ENCODE measurements at places on chromosomes 11 and 22.

DNA sequence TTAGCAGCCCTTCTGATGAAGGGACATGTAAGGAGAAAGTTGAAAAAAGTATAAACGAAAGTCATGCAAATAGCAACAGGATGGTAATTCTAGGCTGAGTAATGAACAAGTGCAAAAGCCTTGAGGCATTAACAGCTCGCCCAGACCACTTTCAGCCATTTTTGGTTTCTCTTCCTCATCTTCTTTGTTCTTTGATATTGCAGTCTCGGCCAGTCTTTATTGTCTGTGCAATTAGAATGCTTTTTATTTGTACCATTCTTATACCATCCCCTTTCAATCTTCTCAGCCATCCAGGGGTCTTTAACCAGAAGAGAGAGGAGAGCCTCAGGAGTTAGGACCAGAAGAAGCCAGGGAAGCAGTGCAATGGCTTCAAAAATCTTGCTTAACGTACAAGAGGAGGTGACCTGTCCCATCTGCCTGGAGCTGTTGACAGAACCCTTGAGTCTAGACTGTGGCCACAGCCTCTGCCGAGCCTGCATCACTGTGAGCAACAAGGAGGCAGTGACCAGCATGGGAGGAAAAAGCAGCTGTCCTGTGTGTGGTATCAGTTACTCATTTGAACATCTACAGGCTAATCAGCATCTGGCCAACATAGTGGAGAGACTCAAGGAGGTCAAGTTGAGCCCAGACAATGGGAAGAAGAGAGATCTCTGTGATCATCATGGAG is 7.3 kb downstream of the TRIM34 start:
- no peak for DNase-seq

DNA sequence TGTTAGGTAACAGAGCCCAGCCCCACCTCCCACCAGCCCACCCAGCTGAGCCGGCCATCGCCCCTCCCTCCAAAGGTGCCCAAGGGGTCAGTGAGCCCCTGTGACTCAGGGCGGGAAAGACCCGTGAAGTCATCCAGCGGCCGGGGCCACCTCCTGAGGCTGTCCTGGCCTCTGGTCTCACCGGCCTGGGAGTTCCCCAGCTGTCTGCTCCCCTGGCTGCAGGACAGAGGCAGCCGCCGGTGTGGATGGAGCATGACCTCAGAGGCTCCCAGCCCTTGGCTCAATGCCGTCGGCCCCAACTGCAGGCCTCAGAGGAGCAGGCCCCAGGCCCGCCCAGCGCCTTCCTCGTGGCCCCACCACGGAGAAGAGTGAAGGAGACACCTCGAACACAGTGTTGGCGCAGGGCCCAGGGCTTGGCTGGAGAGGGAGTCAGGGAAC is 28.7 kb downstream of the RPL3 start:
- DNase-seq: no peak

GRCh38 chr11:72406540-72407527 is 27.5 kb downstream of the CLPB start:
- DNase-seq: no peak

- DNase-seq: no peak
These were observed 123.8 kb downstream of the MICAL2 start for GRCh38 chr11:12234221-12234620.

DNA sequence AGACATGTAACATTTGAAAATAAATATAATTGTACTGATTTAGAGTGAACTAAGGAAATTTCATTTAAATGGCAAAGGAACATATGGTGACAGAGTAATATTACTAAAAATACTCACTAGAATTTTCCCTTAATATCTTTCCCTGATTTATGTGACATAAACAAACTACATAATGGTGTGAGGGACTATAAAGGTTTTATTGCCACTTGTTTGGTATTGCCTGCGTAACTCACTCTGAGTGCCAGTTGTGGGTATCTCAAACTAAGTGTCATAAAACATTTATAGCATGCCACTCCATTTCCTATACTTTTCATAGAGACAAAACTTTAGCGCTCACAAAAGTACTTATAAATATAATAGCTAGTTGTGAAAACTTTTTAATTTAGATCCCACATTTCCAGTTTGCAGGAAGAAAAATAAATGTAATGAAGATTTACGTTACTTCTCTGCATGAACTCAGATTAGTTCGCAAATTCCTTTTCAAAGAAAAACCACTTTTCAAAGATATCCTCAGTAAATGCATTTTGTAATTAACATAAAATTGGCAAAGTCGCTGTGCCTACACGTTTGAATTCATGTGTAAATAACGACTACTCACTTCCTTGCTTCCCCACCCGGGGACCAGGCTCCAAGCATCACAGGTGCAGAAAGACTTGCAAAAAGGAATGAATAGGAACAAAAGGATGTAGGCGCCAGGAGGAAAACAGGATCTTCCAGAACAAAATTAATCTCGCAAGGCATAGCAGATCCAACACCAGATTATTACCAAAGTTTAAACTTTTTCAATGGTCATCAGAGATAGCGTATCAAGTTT is 1.6 kb upstream of the QSER1 start:
- DNase-seq: no peak

DNA sequence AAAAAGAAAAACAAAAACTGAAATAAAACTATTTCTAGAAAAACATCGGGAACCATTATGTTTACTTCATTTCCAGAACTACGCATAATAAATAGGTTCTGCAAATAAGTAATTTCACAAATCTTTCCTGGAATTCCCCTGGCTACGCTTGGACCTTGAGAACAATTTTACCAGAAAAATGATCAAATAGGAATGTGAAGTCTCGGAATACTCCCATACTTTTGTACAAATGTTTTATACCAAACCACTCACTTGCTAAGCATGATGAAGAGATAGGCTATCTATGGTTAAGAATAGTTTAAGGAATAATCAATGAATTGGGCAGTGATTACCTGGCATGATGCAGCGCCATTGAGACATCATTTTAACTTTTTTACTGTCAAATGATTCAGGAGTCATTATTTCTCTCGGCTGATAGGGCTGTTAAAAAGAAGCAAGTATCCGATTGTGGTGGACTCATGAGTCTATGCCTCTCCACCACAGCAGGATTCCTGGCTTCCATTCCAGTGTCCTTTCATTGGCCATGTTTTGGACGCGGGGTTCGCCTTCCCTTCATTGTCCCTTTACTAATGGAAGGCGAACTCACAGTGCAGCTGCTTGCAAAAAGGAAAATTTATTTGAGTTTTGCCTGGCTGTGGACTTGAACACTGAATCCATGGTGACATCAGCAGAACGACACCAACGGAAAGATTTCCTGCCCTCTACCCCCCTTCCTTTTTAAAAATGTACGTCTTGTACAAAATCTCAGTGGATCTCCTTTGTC is 39.9 kb upstream of the BLID start:
- no peak for DNase-seq

GRCh38 chr11:44286268-44286880 is 23.6 kb downstream of the ALX4 start:
- peak; percentile 31 for DNase-seq

DNA sequence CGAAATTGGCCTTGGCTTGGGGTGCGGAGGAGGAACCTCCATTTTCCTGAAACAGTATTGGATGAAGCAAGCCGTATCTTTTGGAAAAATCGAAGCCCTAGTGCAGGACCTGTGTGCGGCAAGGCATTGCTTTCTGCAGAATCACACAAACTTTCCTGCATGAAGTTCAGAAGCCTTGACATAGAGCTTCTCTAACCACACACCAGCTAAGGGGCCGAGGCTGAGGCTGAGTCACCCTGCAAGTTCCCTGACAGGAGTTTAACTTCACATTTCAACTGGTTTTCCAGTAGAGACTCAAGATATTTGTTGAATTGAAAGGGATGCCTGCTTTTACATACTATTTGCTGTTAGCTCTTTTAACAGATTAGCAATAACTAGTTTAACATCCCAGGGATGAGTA is 67.8 kb downstream of the TCF20 start:
- peak; percentile 35 for DNase-seq

- DNase-seq: peak; percentile 47
These were observed 7.3 kb upstream of the SYT7 start for GRCh38 chr11:61587951-61588727.

GRCh38 chr11:134628426-134628825 is 216.4 kb upstream of the B3GAT1 start:
- no peak for DNase-seq

GRCh38 chr11:93895106-93895862 is 44.9 kb upstream of the VSTM5 start:
- no peak for DNase-seq

- DNase-seq: no peak
These were observed 34.2 kb upstream of the CACNG2 start for GRCh38 chr22:36737776-36738175.

DNA sequence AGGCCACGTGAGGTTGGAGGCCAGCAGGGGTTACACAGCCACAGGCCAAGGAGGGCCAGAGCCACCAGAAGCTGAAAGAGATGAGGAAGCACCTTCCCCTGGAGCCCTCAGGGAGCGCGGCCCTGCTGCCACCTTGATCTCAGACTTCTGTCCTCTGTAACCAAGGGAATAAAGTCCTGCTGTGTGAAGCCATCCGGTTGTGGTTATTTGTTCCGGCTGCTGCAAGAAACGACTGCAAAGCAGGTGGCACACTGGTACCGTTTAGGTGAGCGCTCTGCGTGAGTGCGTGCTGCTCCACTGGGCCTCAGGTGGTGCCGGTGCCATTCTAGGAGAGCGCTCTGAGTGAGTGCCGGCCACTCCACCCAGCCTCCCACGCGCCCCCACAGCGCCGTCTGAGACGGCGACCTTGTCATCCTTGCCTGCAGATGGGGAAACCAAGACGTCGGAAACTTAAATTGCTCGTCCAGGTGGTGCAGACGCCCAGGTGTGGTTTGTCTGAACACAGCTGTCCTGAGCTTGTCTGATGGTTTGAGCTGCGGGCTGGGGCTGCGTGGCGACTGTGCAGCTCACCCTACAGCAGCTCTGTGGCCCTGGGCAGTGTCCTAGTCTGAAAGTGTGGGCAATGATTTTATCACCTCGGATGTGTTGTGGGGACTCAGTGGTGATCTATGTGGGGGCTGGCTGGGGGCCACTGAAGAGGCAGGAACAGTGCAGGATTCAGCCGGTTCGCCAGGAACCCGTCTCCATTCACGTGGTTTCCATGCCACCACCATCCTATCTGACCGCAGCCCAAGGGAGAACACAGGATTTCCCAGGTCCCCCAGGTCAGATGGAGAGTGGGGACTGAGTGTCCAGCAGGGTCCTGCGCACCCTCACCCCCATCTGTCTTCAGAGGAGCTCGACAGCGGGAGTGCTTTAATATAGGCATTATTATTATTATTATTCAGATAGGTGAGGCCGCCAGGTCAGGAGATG is 4.6 kb upstream of the MRGPRG start:
- no peak for DNase-seq

DNA sequence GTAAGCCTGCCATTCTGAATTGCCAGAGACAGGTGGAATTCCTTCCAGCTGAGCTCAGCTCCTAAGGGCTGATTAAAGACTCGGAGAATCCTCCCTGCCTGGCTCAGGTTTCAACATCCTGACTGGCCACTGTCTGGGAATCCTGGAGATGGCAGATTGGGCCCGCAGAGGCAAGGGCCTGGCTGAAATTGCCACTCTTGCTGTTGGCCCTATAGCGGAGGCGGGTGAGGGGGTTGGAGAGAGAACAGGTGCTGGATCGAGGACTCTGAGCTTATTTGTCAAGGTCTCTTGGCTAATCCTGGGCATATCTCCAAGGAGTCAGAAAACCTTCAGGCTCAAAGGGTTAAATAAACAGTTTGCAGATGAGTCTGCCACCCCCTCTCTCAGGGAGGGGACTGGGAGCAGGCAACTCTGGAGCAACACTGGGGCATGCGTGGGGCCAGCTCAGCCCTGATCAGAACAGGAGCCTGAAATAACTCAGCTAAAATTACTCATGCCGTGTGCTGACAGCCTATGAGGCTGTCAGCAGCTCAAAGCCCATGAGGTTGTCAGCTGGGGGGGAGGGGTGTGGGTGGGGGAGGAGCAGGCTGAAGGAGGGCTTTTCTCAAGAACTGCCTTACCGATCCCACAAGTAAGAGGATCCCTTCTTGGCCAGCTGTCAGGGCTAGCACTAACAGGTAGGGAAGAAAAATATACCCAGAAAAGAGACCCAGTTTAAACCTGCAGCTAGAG is 14.7 kb upstream of the MFRP start:
- DNase-seq: no peak

DNA sequence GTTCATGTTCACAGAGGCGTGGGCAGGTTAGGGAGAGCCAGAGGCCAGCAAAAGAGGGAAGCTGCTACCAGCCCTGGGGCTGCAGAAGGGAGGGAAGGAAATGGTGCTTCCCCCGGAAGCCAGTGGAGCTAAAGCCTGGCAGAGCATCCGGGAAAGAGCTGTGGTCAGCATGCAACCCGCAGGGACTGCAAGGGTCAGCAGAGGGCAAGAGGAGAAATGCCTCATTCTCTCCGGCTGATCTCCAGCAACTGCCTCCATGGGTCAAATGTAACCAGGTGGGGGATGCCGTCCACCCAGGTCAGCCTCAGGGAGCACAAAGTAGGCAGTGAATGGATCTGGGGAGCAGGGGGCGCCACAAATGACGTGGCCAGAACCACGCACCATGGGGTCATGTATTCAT is 36.9 kb upstream of the PRR5 start:
- DNase-seq: no peak
